ENCODE measurements at places on chromosomes 5 and 9. TPM values are rescaled to one million over a fixed set of nuclear protein-coding genes. Genes with fewer than 3 reads are reported as not detected.

DNA sequence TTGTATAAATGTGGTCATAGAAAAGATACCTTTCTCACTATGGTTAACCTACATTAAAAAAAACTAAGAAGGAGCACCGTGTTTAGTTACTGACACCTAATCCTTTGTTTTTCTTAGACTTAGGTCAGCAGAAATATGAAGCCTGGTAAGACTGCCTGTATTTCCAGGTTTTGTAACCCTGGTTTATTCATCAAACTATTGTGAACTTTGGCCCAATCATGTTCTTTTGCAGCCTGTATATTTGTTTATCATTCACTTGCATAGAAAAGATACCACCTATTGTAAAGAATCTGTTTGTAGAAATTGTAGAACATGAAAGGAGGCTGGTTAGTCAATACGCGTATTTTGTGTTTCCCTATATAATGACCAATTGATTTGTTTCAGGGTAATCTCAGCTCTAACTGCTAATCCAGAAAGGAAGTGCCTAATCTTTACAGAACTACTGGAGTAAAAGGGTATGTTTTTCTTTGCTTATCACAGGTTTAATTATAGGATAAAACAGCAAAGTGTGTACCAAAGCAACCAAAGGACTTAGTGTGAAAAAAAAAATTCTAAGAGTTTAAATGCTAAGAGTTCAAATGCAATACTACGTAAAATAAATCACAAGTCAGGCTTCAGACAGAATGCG lies 103.6 kb downstream of the LURAP1L start:
- no peak for ATAC-seq

NTNG2 gene
- 0.81 TPM for total RNA-seq

FGF10 gene
- total RNA-seq: 8.8 TPM

IRX1 gene
- not detected for total RNA-seq

- ATAC-seq: no peak
These were observed 59.8 kb upstream of the POU5F2 start for GRCh38 chr5:93800988-93801811.

GRCh38 chr5:80205846-80206245 lies 50.0 kb downstream of the SERINC5 start:
- no peak for ATAC-seq

- no peak for ATAC-seq
These were observed 436.7 kb upstream of the KIF2A start for GRCh38 chr5:61869333-61869732.

DNA sequence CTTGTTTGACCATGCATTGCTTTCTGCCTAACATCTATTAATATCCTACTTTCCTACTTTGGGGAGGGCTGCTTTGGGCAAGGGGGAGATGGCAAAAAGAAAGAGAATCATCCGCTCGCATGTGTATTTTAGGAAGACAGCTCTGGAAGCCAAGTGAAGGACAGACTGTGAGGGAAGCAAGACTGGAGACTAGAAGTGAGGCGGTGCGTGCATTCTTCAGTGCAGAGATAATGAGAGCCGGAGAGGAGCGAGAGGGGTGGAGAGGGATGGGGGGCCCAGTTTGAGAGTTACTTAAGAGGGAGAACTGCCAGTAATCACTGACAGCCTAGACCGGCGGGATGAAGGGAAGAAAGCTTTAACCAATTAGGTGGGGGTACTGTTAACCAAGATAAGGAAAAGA lies 151.7 kb upstream of the RAPGEF1 start:
- no peak for ATAC-seq

FYB1 gene
- total RNA-seq: 2.5 TPM

GRCh38 chr5:174839196-174839595 lies 114.8 kb downstream of the MSX2 start:
- no peak for ATAC-seq

DNA sequence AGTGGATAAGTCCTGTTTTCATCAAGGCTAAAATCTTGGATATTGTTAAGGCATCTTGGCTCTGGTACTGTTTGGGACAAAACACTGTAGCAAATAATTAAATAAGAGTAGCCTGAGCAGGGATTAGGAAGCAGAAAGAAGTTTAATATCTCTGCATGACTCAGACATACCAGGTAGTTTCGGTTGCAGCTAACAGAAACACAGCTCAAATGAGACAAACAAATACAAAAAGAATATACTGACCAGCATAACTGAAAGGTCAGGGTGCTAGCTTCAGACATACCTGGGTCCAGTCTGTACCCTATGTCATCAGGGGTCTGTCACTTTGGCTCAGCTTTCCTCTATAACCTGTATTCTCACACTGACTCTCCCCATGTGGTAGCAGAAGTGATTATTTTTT lies 156.4 kb upstream of the MAP3K1 start:
- no peak for ATAC-seq

DNA sequence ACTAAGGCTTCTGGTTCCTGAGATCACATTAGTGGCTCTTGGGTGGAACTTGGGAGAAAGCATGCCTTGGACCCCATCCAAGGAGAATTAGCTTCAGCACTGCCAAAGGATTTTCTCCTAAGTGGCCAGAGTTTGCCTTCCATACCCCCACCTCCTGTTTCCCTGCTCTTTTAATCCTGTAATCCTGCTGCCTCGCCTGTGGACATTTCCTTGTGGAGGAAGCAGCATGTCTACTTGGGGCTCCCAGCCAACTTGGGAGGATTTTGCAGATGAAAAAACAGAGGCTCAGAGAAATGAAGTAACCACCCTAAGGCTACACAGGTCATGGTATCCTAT lies 1.6 kb downstream of the ARSI start:
- ATAC-seq: no peak

DNA sequence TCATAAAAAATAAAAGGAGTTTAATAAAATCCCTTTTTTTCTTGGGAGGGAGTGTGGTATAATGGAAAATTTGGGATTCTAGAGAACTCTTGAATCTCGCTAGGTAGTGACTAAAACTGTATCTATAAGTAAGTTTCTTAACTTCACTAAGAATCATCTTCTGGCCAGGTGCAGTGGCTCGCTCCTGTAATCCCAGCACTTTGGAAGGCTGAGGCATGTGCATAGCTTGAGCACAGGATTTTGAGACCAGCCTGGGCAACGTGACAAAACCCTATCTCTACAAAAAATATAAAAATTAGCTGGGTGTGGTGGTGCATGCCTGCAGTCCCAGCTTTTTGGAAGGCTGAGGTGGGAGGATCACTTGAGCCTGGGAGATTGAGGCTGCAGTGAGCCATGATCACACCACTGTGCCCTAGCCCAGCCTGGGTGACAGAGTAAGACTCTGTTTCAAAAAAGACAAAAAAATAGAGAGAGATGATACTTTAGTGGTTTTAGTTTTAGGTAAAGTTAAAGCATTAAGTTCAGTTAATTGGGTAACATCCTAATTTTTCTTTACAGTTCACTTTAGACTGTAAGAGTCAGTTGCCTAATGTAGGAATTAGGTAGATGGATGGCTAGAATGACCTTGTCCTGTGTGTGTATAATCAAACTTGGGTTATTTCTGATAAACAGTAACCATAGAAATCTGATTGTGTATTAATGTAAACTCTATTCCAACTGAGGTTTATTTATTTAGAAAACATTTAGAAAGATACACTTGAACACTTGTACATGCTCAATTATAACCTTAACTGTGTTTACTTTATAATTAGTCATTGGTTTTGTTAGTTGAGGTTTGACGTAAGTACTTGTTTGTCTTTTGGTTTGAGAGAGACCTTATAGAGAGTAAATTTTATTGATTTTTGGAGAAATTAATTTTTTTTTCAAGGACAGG lies 17.8 kb downstream of the UNC13B start:
- no peak for ATAC-seq

Data from gastroesophageal sphincter (tissue), 4 donors.